Left renal pelvis (tissue), 4 donors: ENCODE measurements at places on chromosomes 2 and 18. TPM values are rescaled to one million over a fixed set of nuclear protein-coding genes. Genes with fewer than 3 reads are reported as not detected.

- DNase-seq = no peak
Observed at GRCh38 chr2:217966423-217967070, 36.2 kb downstream of the TNS1 start.

DNA sequence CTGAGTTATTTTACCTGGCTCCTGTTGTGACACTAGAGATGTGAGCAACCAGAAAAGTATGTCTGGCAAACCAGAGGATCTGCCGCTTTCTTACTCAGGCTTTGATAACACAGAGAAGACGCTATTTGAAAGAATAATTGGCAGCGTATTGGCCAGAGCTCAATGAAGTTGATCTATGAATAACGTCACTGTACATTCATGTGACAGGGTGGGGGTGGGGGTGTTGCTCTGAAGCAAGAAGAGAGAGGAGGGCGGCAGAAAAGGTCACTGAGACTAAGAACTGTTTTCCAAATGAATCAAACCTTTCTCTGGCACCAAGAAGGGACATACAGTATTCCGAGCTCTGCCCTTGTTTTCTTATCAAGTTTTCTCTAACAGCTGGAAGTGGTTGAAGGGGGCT is 1.7 kb upstream of the ONECUT2 start:
- DNase-seq = no peak

CPS1 gene
- 5.3 TPM for polyA plus RNA-seq

IL36G gene
- not detected for polyA plus RNA-seq
